ENCODE measurements at places on chromosomes 13 and 19. TPM values are rescaled to one million over a fixed set of nuclear protein-coding genes. Genes with fewer than 3 reads are reported as not detected.
A peak's percentile ranks its signal among the peaks of the same experiment; 100 is the strongest.

- no peak for DNase-seq
- H3K4me3 ChIP-seq: no peak overlapping the region
- peaks cover 12% of the 10 kb centered on the region for H3K4me1 ChIP-seq
- no peaks in the 10 kb centered on the region for H3K36me3 ChIP-seq
- H3K27ac ChIP-seq: peak overlapping the region; percentile 62
Observed at GRCh38 chr19:16446108-16446723, 25.6 kb downstream of the EPS15L1 start.

DNA sequence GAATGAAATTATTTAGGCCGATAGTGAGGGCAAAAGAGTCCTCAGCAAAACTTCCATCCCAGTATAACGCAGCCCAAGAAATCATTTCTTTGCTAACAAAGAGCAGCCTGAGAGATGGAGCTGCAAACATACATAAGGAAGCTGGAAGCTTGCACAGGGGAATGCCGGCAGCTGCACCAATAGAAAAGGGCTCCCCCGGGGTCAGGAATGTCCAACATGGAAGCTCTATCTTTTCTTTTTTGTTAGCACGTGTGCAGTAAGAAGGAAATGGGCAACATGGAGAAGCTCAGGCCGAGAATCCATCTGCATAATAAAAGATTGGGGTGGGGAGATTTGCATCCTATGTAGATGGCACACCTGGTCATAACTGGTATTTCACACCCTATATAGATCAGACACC lies 1363.5 kb upstream of the PCDH20 start:
- DNase-seq: no peak
- H3K36me3 ChIP-seq: no peaks in the 10 kb centered on the region
- no peak overlapping the region for H3K4me3 ChIP-seq
- no peaks in the 10 kb centered on the region for H3K27me3 ChIP-seq
- no peaks in the 10 kb centered on the region for H3K4me1 ChIP-seq

DNA sequence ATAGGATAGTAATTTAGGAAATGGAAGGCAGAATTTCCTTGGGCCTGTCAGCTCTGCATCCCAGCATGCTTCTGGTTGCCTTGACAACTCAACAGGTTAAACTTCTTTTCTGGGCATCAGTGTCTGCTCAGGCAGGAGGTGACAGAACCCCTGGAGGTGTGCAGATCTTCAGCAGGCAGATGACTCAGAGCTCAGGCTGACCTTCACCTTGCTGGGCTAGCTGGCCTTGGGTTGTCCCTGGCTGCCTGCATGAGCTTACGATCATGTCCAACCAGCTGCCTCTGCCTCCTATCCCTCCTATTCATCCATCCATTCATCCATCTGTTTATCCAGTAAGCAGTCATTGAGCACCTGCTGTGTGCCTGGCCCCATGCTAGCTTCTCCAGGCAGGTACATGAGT lies 81.2 kb upstream of the KCTD15 start:
- no peak overlapping the region for H3K27ac ChIP-seq
- no peak for DNase-seq
- no peaks in the 10 kb centered on the region for H3K4me1 ChIP-seq
- no peaks in the 10 kb centered on the region for H3K36me3 ChIP-seq

DNA sequence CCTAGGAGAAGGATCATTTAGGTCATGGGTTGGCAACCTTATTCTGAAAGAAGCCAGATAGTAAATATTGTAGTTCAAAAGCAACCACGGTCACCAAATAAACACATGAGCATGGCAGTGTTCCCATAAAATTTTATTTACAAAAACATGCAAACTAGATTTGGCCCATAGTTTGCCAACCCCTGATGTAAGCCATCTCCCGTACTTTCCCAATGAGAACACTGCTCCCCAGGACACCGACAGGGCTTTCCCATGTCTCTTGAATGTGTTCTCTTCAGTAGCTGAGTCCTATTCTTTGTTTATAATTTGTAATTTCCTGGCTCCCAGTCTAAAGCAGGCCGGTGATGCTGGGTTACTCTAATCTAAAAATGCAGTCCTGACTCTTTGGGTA lies 239.6 kb downstream of the LHFPL6 start:
- H3K27me3 ChIP-seq: no peaks in the 10 kb centered on the region
- no peaks in the 10 kb centered on the region for H3K36me3 ChIP-seq
- H3K4me1 ChIP-seq: peaks cover 10% of the 10 kb centered on the region
- H3K27ac ChIP-seq: no peak overlapping the region
- H3K4me3 ChIP-seq: no peak overlapping the region
- DNase-seq: no peak

- no peaks in the 10 kb centered on the region for H3K27me3 ChIP-seq
- H3K27ac ChIP-seq: no peak overlapping the region
- no peaks in the 10 kb centered on the region for H3K36me3 ChIP-seq
- no peak for DNase-seq
Observed at GRCh38 chr13:73119612-73120011, 60.8 kb downstream of the KLF5 start.

- peak; percentile 92 for DNase-seq
- no peaks in the 10 kb centered on the region for H3K27me3 ChIP-seq
- peak overlapping the region; percentile 96 for H3K27ac ChIP-seq
Observed at GRCh38 chr19:40603389-40604170, 2.4 kb downstream of the LTBP4 start.

- no peak overlapping the region for H3K4me3 ChIP-seq
- H3K27me3 ChIP-seq: peaks cover 1% of the 10 kb centered on the region
- no peak overlapping the region for H3K27ac ChIP-seq
- peak; percentile 81 for DNase-seq
- 0 out of 2 replicates have a peak, but pooled peaks cover 3% of the 10 kb centered on the region for H3K4me1 ChIP-seq
Observed at GRCh38 chr13:114212158-114212495, 22.6 kb upstream of the CDC16 start.

- H3K4me1 ChIP-seq: no peaks in the 10 kb centered on the region
- H3K27me3 ChIP-seq: no peaks in the 10 kb centered on the region
- no peak for DNase-seq
- H3K36me3 ChIP-seq: peaks cover 7% of the 10 kb centered on the region
- no peak overlapping the region for H3K27ac ChIP-seq
Observed at GRCh38 chr19:46648060-46648960, 12.3 kb upstream of the GNG8 start.

- DNase-seq: no peak
- peak overlapping the region; percentile 55 for H3K4me3 ChIP-seq
- no peak overlapping the region for H3K27ac ChIP-seq
- H3K4me1 ChIP-seq: 0 out of 2 replicates have a peak, but pooled peaks cover 2% of the 10 kb centered on the region
- no peaks in the 10 kb centered on the region for H3K36me3 ChIP-seq
Observed at GRCh38 chr19:39031368-39032062, 834 bp downstream of the FBXO27 start.

GRCh38 chr19:57161985-57162539 lies 5.2 kb downstream of the DUXA start:
- H3K27me3 ChIP-seq: no peaks in the 10 kb centered on the region
- no peak for DNase-seq
- H3K36me3 ChIP-seq: no peaks in the 10 kb centered on the region
- no peak overlapping the region for H3K4me3 ChIP-seq
- H3K27ac ChIP-seq: no peak overlapping the region
- H3K4me1 ChIP-seq: no peaks in the 10 kb centered on the region

DNA sequence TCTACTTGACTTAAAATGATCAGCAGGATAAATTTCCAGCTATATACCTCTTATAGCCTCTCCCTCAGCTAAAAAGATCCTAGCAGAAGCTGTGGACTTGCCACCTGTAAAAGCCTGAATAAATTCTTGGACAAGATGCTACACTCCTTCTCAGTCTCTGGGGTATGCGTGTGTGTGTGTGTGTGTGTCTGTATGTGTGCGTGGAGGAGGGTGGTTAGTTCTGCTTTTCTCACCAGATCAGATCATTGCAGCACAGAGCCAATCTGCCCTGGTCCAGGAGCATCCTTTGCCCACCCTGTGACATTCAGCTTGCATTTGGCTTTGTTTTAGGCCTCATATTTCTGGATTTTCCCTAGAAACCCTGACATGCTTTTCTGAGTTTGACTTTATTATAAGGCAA lies 438.3 kb downstream of the RFC3 start:
- H3K27me3 ChIP-seq: no peaks in the 10 kb centered on the region
- no peak overlapping the region for H3K27ac ChIP-seq
- H3K36me3 ChIP-seq: no peaks in the 10 kb centered on the region

DNA sequence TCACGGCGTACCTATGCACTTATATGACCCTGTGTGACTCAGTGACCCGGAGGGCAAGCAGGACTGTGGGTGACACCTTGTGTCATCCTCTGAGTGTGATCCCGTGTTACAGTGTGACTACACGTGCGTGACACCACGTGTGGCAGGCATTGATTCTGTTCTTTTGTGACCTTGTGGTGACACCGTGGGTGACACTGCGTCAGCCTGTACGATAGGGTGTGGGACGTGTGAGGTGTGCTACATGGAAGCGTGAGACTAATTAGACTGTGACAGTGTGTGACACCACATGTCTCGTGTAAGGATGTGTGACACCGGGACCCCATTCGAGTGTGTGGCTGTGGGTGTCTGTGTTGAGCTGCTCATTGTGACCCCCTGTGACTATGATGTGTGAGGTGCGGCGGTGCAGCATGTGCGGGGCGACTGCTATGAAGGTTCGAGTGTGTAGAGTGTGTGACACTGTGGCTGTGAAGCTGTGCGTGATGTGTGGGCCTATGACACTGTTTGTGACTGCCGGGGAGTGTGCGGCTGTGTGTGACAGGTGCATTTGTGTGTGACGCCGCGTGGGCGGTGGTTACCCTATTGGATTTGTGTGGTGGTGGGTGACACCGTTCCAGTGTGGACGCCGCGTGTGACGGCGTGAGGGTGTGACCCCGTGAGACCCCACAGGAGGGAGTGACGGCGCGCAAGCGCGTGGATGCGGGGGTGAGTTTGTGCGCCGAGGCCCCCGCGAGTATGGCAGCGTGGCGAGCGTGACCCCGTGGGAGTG lies 399 bp upstream of the SPTBN4 start:
- H3K36me3 ChIP-seq: no peaks in the 10 kb centered on the region
- no peak for DNase-seq
- H3K4me1 ChIP-seq: peaks cover 16% of the 10 kb centered on the region
- no peak overlapping the region for H3K27ac ChIP-seq
- peaks cover 11% of the 10 kb centered on the region for H3K27me3 ChIP-seq

DNA sequence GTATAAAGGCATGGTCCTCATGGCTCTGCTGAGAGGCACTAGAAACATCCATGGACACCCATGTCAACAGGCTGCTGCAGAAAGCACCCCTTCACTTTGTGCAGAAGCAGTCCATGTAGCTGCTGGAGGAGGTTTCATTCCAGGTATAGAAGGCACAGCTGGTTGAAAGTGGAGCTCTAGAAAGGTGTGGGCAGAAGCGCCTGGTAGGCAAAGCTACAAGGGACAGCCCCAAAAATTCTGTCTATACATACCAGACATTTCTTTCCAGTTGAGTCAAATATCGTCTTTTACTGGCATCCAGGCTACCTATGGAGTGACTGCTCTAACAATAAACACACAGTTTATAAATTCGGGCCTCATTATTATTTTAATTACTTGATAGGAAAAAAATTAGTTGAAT lies 129.3 kb downstream of the ENOX1 start:
- H3K27me3 ChIP-seq: peaks cover 1% of the 10 kb centered on the region
- no peak overlapping the region for H3K27ac ChIP-seq
- H3K36me3 ChIP-seq: no peaks in the 10 kb centered on the region
- 0 out of 2 replicates have a peak, but pooled peaks cover 2% of the 10 kb centered on the region for H3K4me1 ChIP-seq
- H3K4me3 ChIP-seq: no peak overlapping the region
- DNase-seq: no peak

Gene PCDH17
- not detected for total RNA-seq

Gene IER2
- total RNA-seq: 17.5 TPM

Gene RXFP2
- not detected for total RNA-seq

Gene PEG3
- not detected for total RNA-seq

Gene ING1
- 9.1 TPM for total RNA-seq

Gene CCDC70
- total RNA-seq: not detected

Gene CRB3
- not detected for total RNA-seq

Gene NCAN
- total RNA-seq: not detected

Gene NLRP12
- not detected for total RNA-seq

Measured in IMR-90 (cell line).